Myocyte (in vitro differentiated cells): ENCODE measurements at places on chromosomes 6 and 20. TPM values are rescaled to one million over a fixed set of nuclear protein-coding genes. Genes with fewer than 3 reads are reported as not detected.

Gene PACSIN1
- 4.4 and 5.4 TPM in 2 replicates for total RNA-seq

Gene ANKRD6
- 0.48 and 4.0 TPM in 2 replicates for total RNA-seq

Gene LBP
- total RNA-seq, result not detected in 2 replicates

Gene CST2
- not detected in 2 replicates for total RNA-seq

Gene LAMA5
- 90.5 and 173 TPM in 2 replicates for total RNA-seq
